ENCODE measurements at places on chromosomes 5 and 9.
A peak's percentile ranks its signal among the peaks of the same experiment; 100 is the strongest.

GRCh38 chr5:58738336-58738735 is 155.5 kb downstream of the RAB3C start:
- no peak for DNase-seq

DNA sequence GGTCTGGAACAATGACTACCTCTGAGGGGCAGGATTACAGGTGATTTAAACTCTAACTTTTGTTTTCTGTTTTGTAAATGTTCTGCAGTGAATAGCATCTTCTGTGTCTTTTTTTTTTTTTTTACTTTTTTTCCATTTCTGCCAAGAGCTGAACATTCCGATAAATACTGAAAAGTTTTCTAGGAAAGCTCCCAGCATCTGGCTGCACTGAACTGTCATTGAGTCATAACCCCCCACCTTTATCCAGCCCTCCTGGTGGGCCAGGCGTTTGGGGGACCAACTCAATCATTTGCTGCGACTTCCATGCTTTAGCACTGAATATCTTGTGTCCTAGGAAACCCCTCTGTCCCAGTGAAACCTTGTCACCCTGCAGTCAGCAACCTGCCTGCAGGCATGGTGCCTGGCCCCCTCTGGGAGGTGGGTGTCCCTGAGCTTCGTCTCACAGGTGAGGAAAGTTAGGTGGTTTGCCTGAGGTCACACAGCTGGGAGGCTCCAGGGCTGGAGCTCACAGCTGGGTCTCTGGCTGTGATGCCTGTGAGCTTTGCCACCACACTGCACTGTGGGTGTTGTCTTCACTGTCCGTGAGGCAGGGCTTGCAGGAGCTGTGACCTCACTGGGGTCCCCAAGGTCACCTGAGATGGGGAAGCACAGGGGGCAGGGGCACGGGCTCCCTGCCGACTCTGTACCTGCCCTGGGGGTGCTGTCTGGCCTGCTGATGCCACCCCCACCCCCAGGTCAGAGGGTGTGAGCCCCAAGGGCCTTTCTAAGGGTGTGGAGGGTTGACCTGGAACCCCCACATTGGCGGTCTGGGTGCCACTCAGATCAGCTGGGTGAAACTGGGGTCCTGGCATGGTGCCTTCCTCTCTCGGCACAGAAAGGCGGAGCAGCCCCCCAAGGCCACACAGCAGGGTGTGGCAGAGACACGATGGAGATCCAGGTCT is 14.1 kb downstream of the PLPP7 start:
- DNase-seq: no peak

DNA sequence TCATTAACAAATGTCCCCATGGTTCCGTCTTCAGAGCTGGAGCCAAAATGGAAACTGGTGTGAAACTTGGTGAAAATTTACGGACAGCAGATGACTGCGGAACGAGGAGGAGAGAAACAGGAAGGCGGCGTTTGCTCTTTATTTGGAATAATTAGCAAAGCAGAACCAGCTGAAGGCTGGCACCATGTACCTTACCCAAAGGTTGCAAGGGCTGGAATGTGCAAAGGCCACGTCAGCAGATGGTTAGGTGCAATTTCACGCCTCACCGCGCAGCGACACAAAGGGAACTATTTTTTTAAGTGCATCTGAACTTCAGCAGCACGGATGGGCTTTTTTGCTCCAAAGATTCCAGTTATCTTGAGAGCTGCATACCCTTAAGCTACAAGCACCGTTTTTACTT is 127.4 kb downstream of the COL23A1 start:
- DNase-seq: no peak

- no peak for DNase-seq
These were observed 200.9 kb downstream of the SLIT3 start for GRCh38 chr5:169099801-169100734.

DNA sequence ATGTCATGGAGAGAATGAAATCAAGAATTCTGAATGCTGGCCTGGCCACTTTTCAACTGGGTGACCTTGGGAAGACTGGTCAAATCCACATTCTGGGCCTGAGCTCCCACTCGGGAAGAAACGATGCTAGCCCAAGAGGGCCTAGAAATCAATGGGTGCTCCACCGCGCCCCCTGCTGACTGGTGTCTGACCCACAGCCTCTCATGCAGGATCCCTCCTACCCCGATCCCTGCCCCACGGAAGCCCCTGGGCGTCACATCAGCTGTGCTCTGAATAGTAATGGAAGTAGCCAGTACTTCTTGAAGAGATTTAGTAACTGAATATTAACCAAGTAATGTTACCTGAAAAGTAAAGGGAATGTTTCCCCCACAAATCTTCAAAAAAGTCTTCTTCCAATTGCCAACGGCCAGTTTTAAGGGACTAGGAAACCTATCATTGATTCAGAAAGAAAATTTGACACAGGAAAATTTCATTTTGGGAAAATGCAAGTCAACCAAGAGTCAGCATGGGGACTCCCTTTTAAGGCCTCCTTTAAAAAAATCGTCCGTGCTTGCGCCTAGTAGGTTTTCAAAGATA is 43.9 kb downstream of the CRB2 start:
- DNase-seq: no peak

DNA sequence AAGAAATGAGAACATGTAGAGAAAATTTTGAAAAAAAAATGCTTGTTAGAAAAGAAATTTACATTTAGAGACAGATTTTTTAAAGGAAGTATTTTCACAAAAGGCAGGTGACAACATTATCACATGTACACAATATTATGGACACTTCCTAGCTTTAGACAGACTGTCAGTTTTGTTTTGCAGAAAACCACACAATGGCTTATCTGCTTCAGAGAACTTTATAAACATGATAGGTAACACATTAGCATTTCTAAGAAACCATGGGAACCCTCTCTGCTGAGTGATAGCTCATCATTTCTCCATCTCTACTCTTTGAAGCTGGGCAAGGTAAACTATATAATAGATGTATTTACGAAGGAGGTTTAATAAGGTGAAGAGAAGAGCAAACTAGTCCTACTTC is 25.6 kb downstream of the POU5F2 start:
- peak; percentile 8 for DNase-seq

DNA sequence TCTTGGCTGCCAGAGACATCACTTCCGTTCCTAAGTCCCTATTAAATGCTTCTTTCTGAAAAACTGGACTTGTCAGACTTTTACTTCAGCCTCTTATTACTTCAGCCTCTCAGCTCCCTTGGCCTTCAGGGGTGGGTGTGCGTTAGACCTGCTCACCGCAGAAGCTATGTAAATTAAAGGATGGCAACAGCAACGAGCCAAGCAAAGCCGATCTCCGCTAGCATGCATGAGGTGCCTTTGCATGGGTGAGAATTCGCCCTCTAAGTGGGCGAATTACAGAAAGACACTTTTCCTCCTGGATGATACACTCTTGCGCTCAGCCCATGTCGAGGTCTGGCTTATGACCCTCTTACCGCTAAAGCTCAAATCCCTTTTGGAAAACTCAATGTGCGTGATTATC is 10.9 kb upstream of the IL3 start:
- DNase-seq: no peak

- no peak for DNase-seq
These were observed 109.7 kb downstream of the MSX2 start for GRCh38 chr5:174834081-174834480.

- DNase-seq: peak; percentile 1
These were observed 15.3 kb downstream of the GCNT4 start for GRCh38 chr5:75037106-75037505.

DNA sequence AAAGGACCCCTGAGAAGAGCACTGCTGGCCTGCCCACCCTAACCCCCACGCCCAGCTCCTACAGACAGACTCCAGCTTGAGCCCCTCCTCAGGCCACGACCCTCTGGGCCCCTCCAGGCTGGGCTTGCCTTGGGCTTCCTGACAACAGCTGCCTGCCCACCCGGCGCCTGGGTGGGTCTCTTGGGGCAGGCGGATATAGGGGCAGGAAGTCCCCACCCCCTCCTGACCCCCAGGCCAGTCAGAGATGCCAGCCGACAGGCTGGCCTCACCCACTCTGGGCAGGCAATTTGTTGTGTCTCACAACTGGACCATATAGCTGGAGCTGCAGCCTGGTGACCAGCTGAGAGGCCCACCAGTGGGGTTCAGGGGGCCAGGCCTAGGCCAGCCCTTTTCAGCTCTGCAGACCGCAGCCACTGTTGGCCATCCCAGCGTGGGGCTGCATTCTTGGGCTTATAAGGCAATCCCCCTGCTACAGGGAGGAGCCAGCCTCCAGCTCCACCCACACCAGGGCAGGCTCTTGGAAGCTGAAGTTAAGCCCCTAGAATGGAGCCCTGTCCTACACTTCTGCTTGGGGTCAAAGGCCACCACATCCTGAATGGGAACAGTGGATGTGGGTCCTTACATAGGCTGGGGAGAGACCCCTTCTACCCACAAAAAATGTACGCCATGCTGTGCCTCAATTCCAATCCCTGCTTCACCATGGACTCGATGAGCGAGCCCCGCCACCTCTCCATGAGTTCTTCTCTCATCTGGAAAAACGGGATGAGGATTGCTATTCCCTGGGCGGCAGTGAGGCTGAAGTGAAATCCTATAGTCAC is 2.0 kb downstream of the PDLIM7 start:
- no peak for DNase-seq

DNA sequence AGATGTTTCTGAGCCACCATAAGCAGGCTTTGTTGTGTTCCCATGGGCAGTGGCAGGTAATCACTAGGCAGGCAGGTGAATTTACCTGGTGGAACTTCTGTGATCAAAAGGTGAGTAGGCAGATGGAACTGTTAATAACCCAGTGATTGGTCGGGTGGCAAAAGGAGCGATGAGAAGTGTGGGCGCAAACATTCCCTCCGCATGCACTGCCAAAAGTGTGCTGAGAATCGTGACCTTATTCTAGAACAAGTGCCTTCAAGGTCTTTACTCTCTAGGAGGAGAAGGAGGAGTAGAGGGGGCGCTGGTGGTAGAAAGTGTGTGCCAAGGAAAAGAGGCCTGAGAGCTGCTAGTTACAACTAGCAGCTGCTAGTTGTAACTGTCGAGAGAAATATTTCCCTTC is 3.3 kb downstream of the OTULINL start:
- DNase-seq: no peak

All from NCI-H345 (cell line).